ENCODE measurements at places on chromosomes 6 and 20.

DNA sequence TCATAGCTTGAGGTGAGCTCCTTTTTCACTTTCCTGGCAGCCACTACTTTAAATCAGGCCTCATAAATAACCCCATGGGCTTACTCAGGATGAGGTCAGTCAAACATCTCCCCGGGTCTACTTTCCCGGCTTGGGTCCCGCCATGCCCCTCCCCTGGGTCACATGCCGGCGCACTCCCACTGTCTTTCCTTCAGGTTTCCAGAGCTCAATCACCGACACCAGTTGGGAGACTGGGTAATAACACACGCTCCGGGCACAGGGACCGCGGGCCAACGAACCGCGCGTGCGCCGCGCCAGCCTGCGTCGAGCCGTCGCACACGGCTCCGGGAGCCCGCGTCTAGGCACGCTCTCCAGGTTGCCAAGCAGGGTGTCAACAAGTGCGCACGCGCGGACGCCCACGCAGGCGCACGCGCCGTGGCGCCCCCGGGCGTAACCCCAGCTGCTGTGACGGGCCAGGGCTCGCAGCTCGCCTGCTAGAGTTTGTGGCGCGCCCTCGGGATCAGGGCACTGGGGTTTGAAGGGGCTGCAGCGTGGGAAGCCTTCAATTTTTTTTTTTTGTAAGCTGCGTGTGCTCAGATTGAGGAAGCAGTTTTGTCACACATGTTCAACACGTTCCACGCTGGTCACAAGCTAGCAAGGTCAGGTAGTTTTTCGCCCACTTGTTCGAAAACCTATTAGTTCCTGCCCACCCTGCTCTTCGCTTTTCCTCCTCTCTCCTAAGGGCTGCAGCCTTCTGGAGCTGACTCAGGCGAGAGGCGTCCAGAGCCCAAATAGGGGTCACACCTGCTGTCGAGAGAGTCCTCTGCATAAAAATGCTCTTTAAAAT is 31.8 kb downstream of the TFAP2B start:
- no peak for DNase-seq

DNA sequence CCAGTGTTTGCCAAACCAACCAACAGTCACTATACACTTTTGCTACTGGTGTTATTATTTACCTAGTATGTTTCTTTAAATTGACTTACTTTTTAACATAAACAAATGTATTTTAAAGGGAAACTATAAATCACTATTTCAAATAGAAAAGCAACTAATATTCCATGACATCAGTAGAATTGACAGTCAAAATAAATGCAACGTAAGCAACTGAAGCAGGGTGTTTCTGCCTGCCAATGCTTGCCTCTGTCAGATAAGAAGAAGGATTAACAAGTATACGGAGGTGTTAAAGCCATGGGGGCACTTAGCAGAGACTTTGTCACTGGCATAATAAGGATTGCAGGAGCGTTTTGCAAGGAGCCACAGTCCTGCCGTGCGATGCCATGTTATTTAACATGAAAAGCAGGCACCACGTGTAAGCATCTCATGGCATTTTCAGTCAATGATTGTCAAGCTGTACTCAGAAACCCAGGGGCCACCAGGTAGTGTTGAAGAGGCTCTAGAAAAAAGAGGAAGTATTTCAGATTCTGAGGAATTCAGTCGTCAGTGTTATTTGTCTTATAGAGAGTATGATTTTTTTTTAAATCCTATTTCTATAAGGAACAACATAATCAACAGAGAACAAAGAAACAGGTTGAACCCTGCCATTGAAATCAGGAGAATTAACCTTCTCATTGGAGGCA is 131.7 kb downstream of the BFSP1 start:
- DNase-seq: no peak

- no peak for DNase-seq
These were observed 52.1 kb downstream of the PRKN start for GRCh38 chr6:162675503-162675902.

DNA sequence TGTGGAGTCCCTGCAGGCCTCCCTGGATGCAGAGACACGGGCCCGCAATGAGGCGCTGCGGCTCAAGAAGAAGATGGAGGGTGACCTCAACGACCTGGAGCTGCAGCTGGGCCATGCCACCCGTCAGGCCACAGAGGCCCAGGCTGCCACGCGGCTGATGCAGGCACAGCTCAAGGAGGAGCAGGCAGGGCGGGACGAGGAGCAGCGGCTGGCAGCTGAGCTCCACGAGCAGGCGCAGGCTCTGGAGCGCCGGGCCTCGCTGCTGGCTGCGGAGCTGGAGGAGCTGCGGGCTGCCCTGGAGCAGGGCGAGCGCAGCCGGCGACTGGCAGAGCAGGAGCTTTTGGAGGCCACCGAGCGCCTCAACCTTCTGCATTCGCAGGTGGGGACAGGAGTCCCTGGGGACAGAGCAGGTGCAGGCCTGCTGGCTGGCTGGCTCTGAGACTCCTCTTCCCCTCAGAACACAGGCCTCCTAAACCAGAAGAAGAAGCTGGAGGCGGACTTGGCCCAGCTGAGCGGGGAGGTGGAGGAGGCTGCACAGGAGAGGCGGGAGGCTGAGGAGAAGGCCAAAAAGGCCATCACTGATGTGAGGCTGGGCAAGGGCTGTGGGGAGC is 44.7 kb downstream of the MYH7B start:
- no peak for DNase-seq

GRCh38 chr6:41135062-41135832 is 18.9 kb downstream of the TREML1 start:
- no peak for DNase-seq

DNA sequence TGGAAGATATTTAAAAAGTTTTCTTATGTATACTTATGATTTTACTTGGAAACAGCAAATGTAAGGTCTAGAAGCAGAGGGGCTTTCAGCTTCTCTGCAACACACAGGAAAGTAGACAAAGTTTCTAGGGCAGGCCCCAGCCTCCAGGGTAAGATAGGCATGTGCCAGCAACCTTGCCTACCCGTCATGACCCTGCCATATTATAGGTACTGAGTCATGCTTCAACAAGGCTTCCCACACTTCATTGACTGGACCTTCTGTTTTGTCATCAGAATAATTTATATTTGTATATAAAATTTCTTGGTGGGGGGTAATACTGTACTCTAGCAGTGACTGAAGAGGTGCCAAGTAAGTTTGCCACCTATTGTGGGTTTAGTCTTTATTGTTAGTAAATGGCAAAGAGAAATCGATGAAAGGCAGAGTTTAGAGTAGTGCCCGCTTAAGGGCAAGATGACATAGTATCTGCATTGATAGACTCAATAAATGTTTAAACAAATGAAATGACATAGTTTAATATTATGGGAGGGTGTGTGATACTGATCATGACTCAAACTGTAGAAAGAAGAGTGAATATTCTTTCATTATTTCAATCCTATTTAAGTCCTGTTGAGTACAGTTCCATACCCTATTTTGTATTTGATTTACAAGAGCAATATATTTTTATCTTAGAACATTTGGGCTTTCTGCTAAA is 95.6 kb downstream of the JARID2 start:
- DNase-seq: no peak

DNA sequence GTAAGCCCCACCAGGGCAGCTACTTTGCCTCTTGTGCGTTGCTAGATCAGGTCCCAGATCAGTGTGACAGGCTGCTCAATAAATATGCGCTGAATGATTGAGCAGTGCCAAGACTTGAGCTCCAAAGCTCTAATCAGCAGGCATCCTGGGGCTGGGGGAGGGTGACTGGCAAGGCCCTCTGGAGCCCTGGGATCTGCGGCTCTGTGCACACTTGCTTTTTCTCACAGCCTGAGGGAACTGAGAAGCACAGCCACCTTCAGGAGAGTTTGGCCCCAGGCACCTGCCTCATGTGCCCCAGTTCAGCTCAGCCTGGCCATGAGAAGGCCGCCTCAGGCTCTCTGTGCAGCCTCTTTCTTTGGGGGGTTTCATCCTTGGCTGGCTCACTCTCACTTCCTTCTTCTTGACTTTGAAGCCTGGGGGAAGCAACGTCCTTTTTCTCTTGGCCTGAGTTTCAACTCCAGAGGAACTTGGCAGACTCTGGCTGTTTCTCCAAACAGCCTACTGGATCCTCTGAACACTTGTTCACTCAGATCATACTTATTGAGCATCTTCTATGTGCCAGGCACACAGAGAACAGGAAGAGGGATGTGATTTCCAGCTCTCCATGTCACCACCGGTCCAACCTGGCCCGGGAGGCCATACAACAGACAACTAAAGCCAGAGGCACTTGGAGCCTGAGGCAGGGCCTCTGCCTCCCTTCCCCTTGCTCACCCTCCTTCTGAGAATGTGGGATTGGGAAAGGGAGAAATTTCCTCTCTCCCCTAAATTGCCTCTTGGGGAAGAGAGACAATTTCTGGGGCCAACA is 114.0 kb downstream of the VEGFA start:
- DNase-seq: no peak

GRCh38 chr6:37088897-37089296 is 81.1 kb upstream of the PIM1 start:
- no peak for DNase-seq

DNA sequence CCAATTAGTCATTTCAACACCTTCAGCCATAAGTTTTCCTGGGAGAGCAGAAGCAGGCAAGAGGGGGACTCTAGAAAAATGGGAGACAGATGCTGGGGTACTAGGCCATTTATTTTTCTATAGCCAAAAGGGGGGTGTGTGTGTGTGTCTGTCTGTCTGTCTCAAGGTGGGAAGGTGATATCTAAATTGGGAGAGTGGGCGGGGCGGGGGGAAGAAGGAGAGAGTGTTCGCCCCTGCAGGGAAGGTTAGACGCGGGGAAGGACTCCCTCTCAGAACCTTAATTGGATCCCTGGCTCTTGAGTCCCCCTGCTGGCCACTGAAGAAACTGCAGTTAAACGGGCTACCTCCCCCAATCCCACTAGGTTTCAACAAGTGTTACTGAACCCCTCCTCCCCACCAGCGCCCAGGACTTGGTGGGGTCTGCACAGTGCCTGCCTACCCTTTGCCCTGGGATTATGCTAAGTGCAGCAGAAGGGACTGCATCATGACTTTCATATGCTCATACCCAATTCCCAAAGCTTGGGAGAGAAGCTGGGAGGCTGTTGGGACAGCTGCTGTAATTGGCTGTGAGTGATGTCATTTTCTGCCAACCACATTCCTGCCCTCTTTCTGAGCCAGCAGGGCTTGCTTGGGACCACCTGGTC is 45.8 kb downstream of the FOXP4 start:
- DNase-seq: no peak

- DNase-seq: no peak
These were observed 208.3 kb upstream of the RAB32 start for GRCh38 chr6:146335336-146335735.

GRCh38 chr6:99592900-99593299 is 13.7 kb upstream of the PRDM13 start:
- DNase-seq: no peak

DNA sequence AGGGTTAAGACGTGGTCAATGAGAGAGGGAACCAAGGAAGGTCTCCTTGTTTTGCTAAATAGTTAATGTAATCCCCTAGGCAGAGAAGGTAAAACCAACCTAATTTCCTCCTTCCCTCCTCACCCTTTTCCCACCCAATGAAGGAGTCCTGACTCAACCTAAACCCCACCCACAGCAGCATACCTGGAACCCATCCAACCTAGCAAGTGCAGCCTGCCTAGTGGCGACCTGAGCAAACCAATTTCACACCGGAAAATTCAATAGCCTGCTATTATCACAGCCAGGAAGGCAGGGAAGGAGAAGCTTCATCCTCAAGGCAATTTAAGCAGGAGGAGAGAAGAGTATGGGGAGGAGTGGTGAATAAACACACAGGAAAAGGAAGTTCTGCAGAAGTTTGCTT is 46.9 kb downstream of the OSTM1 start:
- no peak for DNase-seq

- no peak for DNase-seq
These were observed 48.2 kb upstream of the ARG1 start for GRCh38 chr6:131524695-131525336.

DNA sequence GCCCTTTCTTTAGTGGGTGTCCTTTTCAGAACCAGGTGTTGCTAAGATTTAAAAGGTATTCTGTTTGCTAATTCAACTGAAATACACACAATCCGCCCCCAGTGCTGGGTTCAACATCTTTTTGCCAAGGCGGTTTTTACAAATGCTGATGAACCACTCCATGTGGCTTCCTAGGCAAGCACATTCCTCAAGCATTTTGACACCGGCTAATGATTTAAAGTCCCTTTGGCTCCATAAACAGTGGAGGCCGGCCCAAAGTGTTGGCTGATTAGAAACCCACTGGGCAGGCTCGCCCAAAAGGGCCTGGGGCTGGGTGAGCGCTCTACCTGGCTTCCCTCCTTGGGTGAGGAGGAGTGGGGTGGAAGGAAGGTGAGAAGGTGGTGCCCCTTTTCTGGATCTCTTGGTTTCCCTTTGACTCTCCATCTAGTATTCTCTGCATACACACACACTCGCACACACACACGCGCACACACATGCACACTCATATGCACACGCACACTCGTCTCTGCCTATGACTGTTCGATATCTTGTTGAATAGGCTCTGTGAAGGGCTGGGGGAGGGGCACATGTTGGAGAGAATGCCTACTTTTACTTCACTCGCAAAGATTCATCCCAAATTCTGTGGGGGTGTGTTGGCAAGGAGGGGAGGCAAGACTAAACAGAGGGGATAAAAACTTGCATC is 66.7 kb upstream of the ARMC2 start:
- DNase-seq: no peak

- DNase-seq: no peak
These were observed 230.9 kb upstream of the CITED2 start for GRCh38 chr6:139605350-139605749.

- DNase-seq: peak; percentile 28
These were observed 37.1 kb downstream of the PPP1R16B start for GRCh38 chr20:38842558-38842981.

DNA sequence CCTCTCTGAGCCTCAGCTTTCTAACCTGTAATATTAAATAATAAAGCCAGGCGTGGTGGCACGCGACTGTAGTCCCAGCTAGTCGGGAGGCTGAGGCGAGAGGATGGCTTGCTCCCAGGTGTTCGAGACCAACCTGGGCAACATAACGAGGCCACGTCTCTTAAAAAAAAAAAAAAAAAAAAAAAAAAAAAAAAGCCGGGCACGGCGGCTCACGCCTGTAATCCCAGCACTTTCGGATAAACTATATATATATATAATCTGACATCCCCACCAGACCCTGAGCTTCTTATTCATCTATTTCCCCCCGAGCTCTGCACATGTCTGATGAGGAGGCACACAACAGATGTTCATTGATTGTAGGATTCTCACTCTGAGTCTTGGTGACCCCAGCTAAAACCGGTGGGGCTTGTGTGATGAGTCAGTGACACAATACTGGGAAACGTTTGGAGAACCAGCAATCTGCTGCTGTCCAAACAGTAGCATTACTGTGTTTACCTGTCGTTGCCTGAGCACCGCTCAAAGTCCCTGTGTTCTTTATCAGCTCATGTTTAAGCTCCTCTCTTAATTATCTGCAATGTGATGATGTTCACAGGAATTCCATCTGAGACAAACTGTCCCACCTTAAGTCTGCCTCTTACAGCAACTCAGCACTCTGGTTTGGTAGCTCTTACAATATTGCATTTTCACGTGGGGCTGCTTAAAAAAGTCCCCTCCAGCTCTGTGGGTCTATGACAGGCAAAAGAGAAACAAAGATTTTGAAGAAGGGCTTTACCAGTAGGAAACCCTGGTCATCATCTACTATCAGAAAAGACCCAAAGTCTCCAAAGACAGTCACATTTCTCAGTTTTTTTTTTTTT is 1.0 kb upstream of the SPATA2 start:
- DNase-seq: no peak

Measured in esophagus squamous epithelium (tissue), 5 donors.